H9 (cell line): ENCODE measurements at places on chromosomes 7 and 10. TPM values are rescaled to one million over a fixed set of nuclear protein-coding genes. Genes with fewer than 3 reads are reported as not detected.

Gene RAPGEF5
- 13.3 and 14.4 TPM in 2 replicates for total RNA-seq

DNA sequence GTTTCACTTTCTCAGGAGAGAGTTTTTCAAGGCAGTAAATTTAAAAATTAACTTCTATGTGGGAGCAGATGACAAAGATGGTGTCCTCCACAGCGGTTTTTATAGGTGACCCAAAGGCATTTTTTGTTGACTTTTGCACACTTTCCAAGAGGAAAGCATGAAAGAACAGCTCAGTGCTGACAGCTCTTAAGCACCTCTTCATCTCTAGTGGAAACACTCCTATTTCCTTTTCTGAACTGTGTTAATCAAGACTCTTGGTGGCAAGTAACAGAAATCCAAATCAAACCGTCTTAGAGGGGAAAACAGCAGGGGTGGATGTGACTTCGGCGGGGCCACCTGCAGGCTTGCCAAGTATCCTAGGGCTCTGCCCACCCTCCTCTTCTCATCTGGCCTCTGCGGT lies 71.8 kb upstream of the GATA3 start:
- DNase-seq: no peak

Gene CYP2C19
- total RNA-seq: not detected in 2 replicates

Gene ARHGEF35
- total RNA-seq: 18.6 and 19.2 TPM in 2 replicates

- no peak for DNase-seq
Measured at GRCh38 chr10:115295213-115295805, 202.1 kb downstream of the ATRNL1 start.

Gene SNX10
- total RNA-seq: 9.4 and 9.6 TPM in 2 replicates

Gene C10orf67
- total RNA-seq: not detected in 2 replicates

GRCh38 chr10:107476408-107476807 lies 311.9 kb upstream of the SORCS1 start:
- no peak for DNase-seq

Gene CACNB2
- 1.3 and 2.6 TPM in 2 replicates for total RNA-seq

DNA sequence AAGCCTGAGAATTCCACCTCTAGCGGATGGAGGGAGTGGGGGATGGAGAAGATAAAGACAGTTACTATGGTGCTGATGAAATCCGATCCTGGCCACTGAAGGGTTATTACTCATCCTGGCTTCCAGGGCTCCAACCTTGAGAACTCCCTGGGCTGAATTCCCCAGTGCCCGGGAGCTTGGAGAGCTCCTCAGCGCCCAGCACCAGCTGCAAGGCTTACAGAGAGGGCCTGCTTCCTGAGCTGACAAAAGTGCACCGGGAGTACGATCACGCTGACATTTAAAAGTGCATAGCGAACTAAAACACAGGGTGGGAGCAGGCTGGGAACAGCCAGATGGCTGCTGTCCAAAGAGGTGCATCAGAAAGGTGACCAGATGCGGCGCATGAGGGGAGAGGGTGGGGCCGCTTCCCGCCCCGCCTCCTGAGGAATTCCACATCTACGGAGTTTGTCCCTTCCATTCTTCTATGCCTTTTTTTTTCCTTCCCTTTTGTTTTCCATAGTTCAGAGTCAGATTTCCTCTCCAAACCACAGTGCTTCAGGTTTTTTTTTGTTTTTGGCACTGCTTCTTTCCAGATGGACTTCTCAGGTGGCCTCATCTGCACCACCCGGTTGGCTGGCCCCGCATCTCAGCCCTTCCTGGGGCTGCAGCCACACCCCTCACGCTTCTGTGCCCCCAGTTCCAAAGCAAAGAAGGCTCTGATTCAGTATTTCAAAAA lies 62.4 kb upstream of the MKRN1 start:
- peak; percentile 86 for DNase-seq

Gene IDI2
- total RNA-seq: not detected in 2 replicates

Gene PSD
- 3.4 and 3.6 TPM in 2 replicates for total RNA-seq

Gene SH2D4B
- total RNA-seq: 0.07 TPM in 1 of 2 replicates, not detected in the other

- no peak for DNase-seq
Measured at GRCh38 chr10:95832216-95833041, 75.3 kb upstream of the CC2D2B start.

Gene AGBL3
- 1.2 and 2.4 TPM in 2 replicates for total RNA-seq

Gene SAP25
- 4.2 and 5.1 TPM in 2 replicates for total RNA-seq

Gene NME8
- total RNA-seq: 0.33 TPM in 1 of 2 replicates, not detected in the other

GRCh38 chr7:45184326-45185027 lies 26.9 kb downstream of the RAMP3 start:
- DNase-seq: no peak

GRCh38 chr10:132601567-132601966 lies 64.0 kb downstream of the INPP5A start:
- DNase-seq: no peak

DNA sequence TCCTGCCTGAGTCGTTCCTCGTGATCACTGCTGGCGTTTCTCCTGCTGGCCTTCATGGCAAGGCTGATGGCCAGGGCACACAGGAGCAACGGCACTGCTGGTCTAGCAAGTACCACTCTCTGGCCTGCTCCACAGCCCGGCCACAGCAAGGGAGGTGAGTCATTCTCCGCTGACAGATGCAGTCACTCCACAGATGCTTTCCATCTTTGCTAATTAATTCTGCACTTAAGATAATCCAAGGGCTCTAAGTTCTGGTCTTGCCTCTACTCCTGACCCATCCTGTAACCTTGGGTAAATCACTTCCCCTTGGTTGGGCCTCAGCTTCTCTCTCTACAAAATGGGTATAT lies 244.4 kb downstream of the RPS24 start:
- no peak for DNase-seq

- DNase-seq: no peak
Measured at GRCh38 chr10:94042834-94043175, 49.1 kb downstream of the PLCE1 start.

- no peak for DNase-seq
Measured at GRCh38 chr10:103942866-103943265, 24.1 kb upstream of the SLK start.

Gene TMEM176A
- total RNA-seq: not detected in 2 replicates

- DNase-seq: no peak
Measured at GRCh38 chr7:36522453-36523007, 132.9 kb downstream of the ANLN start.

DNA sequence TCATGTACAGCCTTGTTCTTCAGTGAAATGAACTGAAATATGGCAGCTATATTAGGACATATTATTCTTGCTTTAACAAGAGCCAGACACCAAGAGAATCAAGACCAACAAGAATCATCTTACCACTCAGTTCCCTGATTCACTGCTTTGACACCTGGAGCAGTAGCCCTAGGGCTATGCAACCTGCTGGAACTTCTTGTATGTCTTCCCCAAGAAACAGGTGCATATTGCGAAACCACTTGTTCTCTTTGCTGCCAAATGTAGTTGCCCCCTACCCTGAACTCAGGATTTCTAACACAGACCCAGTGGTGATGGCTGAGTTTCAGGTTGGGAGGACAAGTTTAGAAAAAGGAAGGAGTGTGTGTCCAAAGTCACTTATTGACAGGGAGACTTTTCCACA lies 46.1 kb downstream of the WIPF3 start:
- DNase-seq: no peak

GRCh38 chr10:21677551-21677950 lies 143.5 kb downstream of the MLLT10 start:
- DNase-seq: no peak

DNA sequence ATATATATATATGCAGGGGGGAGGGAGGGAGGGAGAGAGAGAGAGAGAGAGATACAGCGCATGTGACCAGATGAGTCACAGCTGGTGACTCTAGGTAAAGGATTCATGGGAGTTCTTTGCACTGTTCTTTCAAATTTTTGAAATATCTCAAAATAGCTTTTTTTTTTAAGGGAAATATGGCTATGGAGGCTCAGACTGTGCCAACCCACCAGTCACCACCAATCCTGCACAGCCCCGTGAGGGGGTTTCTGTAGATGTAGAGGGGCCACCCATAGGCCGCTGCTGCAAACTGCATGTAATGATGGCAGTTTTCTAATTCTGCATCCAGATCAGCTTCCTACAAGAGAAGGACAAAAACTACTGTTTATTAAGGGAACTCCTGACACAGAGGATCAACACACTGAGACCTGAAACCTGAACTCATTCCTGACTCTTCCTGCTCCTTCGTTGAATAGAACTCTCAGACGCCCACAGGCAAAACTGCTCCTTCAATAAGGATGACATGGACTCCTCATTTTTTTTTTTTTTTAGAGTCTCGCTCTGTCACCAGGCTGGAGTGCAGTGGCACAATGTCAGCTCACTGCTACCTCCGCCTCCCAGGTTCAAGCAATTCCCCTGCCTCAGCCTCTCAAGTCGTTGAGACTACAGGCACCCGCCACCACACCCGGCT lies 17.3 kb downstream of the DAGLB start:
- DNase-seq: no peak

DNA sequence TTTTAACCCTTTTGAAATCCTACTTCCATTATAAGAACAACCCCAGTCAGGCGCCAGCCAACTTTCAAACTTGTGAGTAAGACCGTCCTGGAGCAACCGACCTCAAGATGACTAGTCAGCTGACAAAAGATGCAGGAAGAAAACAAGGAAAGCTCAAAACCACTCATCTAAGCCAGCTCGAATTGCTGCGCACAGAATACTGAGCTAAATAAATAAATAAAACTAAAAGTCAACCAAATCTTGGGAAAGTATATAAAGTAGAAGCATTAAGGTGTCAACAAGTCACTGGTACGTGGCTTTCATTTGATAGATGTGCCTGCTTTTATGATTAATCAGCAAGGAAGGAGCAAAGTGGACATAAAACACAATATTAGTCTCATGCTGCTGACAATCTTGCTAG lies 1269.8 kb downstream of the XPNPEP1 start:
- no peak for DNase-seq

Gene PVRIG
- total RNA-seq: 0.50 and 0.70 TPM in 2 replicates

DNA sequence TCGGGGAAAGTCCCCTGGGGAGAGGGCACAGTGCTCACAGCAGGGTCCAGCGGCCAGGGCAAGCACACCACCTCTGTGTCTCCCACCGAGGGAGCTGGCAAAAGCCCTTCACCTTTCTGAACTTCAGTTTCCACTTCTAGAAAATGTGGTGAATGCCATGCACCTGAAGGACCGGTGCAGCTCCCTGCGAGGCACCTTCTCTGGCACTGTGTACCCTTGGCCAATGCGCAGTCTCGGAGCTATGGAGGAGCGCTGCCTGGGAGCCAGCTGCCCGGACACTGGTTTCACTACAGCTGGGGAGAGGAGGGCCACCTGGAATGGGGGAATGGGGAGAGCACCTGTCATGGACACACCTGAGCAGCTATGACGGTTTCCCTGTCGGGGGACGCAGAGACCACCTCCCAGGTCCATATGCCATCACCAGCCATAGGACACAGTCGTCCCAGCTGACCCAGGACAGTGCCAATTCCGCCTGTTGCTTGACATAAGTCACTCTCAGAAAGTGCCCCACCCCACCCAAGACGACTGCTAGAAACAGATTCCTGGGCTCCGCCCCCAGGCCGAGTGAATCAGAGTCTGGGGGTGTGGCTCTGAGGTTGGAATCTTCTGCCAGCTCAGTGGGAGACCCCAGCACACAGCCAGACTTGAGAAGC lies 16.8 kb downstream of the RASGEF1A start:
- DNase-seq: peak; percentile 49

Gene LBX1
- not detected in 2 replicates for total RNA-seq

DNA sequence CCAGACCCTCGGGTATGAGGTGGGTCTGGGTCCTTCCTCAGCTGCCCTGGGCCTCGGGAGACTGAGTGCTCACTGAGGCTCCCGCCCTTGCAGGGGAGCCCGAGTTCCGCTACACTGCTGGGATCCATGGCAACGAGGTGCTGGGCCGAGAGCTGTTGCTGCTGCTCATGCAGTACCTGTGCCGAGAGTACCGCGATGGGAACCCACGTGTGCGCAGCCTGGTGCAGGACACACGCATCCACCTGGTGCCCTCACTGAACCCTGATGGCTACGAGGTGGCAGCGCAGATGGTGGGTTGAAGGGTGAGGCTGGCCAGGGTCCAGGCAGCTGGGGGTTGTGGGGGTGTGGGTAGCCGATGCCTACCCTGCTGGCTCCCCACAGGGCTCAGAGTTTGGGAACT lies 7.6 kb downstream of the AEBP1 start:
- no peak for DNase-seq

- no peak for DNase-seq
Measured at GRCh38 chr10:12369982-12370381, 20.6 kb downstream of the CAMK1D start.

GRCh38 chr7:41892356-41893100 lies 189.6 kb upstream of the INHBA start:
- peak; percentile 81 for DNase-seq

DNA sequence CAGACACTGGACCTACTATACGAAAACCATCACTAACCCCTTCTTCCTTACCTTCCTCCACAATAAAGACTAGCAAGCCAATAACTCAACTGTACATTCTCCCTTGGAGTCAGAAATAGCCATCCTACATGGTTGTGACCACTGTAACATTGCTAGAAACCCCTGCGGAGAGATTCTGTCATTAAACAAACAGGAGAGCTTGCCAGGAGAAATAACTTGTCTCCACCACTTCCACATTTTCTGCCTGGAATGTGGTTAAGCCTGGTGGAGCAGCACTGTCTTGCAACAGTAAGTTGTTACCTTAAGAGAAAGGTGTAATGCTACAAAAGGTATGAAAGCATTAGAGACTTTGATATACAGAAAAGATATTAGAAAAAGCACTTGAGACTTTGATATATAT lies 45.8 kb downstream of the THSD7A start:
- no peak for DNase-seq

Gene MPP7
- total RNA-seq: 4.7 and 6.9 TPM in 2 replicates

GRCh38 chr7:133859231-133859630 lies 267.9 kb upstream of the LRGUK start:
- peak; percentile 42 for DNase-seq
